ENCODE measurements at places on chromosomes 12 and 14.
A peak's percentile ranks its signal among the peaks of the same experiment; 100 is the strongest.

- no peaks in the 10 kb centered on the region for H3K27me3 ChIP-seq
- peaks cover 33% of the 10 kb centered on the region for H3K4me1 ChIP-seq
- H3K27ac ChIP-seq = peak overlapping the region; percentile 94
- peak; percentile 53 for DNase-seq
- no peaks in the 10 kb centered on the region for H3K36me3 ChIP-seq
Observed at GRCh38 chr12:58920961-58921861, 907 bp upstream of the LRIG3 start.

GRCh38 chr14:92513204-92513965, at the start of gene RIN3:
Gene RIN3 (plus strand): TSS chr14:92513781. CDS start chr14:92513933, 152 bp downstream.
- H3K36me3 ChIP-seq = no peaks in the 10 kb centered on the region
- peak; percentile 38 for DNase-seq
- peaks cover 41% of the 10 kb centered on the region for H3K4me1 ChIP-seq
- H3K4me3 ChIP-seq = peak within 1 kb of the TSS; percentile 82

- no peaks in the 10 kb centered on the region for H3K27me3 ChIP-seq
- H3K4me1 ChIP-seq = no peaks in the 10 kb centered on the region
- H3K36me3 ChIP-seq = no peaks in the 10 kb centered on the region
- no peak overlapping the region for H3K4me3 ChIP-seq
Observed at GRCh38 chr12:8108808-8109398, 14.5 kb upstream of the CLEC4A start.

- H3K27me3 ChIP-seq = no peaks in the 10 kb centered on the region
- H3K4me3 ChIP-seq = no peak overlapping the region
- DNase-seq = no peak
- peaks cover 61% of the 10 kb centered on the region for H3K4me1 ChIP-seq
Observed at GRCh38 chr12:56758728-56759262, 4.3 kb upstream of the HSD17B6 start.

DNA sequence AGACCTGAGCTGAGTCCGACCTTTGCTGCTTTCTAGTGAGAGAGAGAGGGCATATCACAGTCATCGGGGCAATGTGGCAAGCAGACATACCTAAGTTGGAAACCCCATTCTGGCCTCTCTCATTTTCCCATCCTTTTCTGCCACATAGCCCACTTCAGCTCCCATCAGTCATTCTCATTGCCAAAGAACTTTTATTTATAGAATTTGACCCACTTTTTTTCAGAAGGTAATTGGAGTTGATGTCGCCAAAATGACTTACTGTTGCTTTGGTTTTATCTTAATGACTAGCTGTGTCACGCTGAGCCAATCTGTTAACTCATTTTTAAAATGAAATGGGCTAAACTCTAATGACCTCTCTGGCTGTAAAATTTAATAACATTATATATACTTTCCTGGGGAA, 63.9 kb upstream of the RMST start:
- no peak for DNase-seq
- H3K27ac ChIP-seq = no peak overlapping the region

DNA sequence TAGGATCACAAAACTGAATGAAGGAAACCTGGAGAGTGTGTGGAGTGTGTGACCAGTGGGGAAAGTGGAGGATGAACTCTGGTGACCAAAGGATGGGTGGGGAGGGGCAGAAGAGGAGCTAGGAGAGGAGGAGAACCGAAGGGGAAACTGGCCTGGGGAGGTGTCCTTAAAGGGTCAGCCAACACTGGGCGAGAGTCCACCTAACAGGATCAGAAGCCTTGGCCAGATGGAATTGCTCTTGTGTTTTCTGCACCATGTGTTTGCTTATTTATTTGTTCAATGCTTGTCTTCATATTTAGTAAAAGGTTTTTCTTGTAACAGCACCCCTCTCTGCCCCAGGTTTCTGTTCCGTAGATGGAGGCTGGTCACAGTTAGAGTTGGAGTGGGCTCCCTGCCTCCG, 34.5 kb upstream of the ATP23 start:
- H3K4me3 ChIP-seq = no peak overlapping the region
- peaks cover 22% of the 10 kb centered on the region for H3K4me1 ChIP-seq
- no peak overlapping the region for H3K27ac ChIP-seq
- H3K27me3 ChIP-seq = no peaks in the 10 kb centered on the region
- DNase-seq = no peak

GRCh38 chr12:104201238-104202001, 14.2 kb upstream of the TXNRD1 start:
- no peaks in the 10 kb centered on the region for H3K36me3 ChIP-seq
- peaks cover 9% of the 10 kb centered on the region for H3K27me3 ChIP-seq
- DNase-seq = peak; percentile 55
- H3K4me1 ChIP-seq = no peaks in the 10 kb centered on the region

DNA sequence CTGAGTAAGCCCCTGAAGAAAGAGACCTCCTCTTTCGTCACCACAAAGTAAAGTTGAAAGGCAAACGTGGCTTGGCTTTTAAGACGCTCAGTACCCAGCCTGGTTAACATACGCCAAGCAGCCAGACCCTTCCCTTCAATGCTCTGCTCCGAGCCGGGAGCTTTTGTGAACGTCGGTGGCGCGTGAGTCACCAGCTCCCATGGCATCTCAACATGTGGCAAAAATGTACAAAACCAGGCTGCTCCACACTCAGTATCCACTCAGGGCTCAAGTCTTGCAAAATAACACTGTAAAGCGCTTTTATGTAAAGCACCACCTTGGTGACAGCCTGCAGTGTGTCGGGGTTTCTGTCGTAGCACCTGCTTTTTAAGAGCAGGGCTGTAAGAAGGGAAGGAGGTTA, 89.0 kb downstream of the SETD3 start:
- H3K4me1 ChIP-seq = no peaks in the 10 kb centered on the region
- DNase-seq = no peak
- no peaks in the 10 kb centered on the region for H3K27me3 ChIP-seq
- no peak overlapping the region for H3K27ac ChIP-seq
- no peak overlapping the region for H3K4me3 ChIP-seq

GRCh38 chr12:71509705-71510104, 70.1 kb downstream of the LGR5 start:
- peaks cover 62% of the 10 kb centered on the region for H3K36me3 ChIP-seq
- no peak overlapping the region for H3K27ac ChIP-seq
- H3K4me3 ChIP-seq = no peak overlapping the region
- H3K4me1 ChIP-seq = no peaks in the 10 kb centered on the region
- no peaks in the 10 kb centered on the region for H3K27me3 ChIP-seq
- DNase-seq = no peak

- peaks cover 29% of the 10 kb centered on the region for H3K27me3 ChIP-seq
- H3K36me3 ChIP-seq = no peaks in the 10 kb centered on the region
- no peak overlapping the region for H3K4me3 ChIP-seq
- no peak overlapping the region for H3K27ac ChIP-seq
- no peak for DNase-seq
Observed at GRCh38 chr12:46831335-46832129, 5.7 kb upstream of the SLC38A4 start.

DNA sequence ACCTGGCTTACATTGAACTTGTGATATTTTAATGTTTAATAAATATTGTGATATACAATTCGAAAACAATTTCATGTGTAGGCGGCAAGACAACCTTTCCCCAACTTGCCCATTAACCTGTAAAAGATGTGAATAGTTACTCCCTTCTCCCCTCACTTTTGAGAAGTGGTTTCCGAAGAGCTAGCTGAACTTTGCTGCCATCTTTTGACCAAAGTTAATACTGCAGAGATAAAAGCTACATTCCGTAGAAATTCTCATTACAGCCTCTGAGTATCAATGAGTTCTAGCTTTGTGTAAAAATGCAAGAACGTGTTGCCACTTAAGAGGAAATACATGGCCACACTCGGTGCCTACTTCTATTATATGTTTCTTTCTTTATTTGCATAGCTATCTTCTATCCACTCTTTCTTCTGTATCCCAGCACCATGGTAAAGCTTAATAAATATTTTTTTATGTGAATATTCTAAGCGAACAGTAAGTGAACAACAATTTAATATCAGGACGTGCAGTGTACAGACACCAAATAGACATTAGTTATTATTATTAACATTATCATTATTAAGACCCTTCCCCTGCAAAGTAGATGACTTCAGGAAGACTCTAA, 105.1 kb upstream of the TMEM260 start:
- H3K36me3 ChIP-seq = no peaks in the 10 kb centered on the region
- H3K27ac ChIP-seq = no peak overlapping the region
- DNase-seq = peak; percentile 16
- no peaks in the 10 kb centered on the region for H3K4me1 ChIP-seq
- H3K4me3 ChIP-seq = no peak overlapping the region

DNA sequence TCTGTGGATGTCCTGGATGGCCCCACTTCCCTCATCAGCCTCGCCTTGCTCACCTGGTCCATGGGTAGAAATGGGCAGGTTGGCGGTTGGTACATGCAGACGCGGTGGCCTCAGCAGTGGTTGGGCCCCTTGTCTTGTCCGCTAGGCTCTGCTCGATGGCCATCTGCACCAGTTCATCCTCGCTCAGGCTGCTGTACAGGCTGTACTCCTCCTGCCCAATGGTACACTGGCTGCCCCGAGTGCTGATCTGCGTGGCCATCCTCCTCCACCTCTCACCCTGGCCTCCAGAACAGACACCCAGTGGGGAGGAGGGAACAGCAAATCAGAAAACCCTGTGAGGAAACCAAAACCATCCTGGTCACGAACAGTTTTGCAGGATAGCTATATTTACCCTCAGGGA, 12.1 kb downstream of the ASB2 start:
- no peak overlapping the region for H3K4me3 ChIP-seq
- H3K4me1 ChIP-seq = peaks cover 57% of the 10 kb centered on the region
- H3K27ac ChIP-seq = no peak overlapping the region
- 0 out of 2 replicates have a peak, but pooled peaks cover 1% of the 10 kb centered on the region for H3K27me3 ChIP-seq

GRCh38 chr14:104544362-104544961, 35.1 kb upstream of the C14orf180 start:
- no peaks in the 10 kb centered on the region for H3K36me3 ChIP-seq
- H3K4me1 ChIP-seq = no peaks in the 10 kb centered on the region
- no peak overlapping the region for H3K27ac ChIP-seq
- peaks cover 15% of the 10 kb centered on the region for H3K27me3 ChIP-seq

- no peaks in the 10 kb centered on the region for H3K27me3 ChIP-seq
- peaks cover 15% of the 10 kb centered on the region for H3K36me3 ChIP-seq
- H3K27ac ChIP-seq = no peak overlapping the region
- H3K4me3 ChIP-seq = no peak overlapping the region
Observed at GRCh38 chr14:45089813-45090212, 5.9 kb downstream of the PRPF39 start.

DNA sequence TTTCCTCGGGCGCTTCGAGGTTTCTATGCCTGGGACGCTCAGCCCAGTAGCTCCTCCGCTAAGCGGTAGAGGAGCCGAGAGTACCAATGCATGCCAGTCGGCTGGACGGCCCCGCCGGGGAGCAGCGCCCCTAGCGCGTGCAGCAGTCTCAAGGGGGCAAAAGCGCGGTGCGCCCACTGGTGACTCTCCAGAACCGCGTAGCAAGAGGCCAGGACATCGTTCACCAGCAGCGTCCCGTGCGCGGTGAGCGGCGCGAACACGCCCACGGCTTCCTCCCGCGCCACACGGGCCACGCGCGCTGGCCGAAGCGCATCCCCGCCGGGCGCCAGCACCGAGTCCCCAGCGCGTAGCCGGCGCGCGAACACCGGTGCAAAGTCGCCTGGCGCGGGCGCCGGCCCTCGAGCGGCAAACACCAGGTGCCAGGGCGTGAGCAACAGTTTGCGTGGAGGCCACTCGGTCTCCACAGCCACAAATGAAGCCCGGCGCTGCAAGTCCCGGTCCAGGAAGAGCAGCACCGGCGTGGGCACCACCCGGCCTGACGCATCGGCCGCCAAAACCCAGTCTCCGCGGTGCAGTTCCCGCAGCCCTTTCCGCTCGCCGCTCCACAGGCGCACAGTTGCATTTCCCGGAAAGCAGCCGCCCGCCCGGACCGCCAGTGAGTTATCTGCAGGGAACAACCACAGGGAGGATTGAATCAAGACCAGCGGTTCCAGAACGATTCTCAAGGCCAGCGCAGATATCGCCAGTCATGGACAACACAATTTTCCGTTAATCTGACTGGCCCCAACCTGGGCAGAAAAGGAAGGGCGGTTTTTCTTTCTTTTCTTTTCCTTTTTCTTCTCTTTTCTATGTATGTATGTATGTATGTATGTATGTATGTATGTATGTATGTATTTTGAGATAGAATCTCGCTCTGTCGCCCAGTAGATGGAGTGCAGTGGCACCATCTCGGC, 4.5 kb downstream of the DHH start:
- H3K4me3 ChIP-seq = no peak overlapping the region
- peaks cover 52% of the 10 kb centered on the region for H3K4me1 ChIP-seq
- no peak for DNase-seq
- H3K27me3 ChIP-seq = peaks cover 70% of the 10 kb centered on the region

DNA sequence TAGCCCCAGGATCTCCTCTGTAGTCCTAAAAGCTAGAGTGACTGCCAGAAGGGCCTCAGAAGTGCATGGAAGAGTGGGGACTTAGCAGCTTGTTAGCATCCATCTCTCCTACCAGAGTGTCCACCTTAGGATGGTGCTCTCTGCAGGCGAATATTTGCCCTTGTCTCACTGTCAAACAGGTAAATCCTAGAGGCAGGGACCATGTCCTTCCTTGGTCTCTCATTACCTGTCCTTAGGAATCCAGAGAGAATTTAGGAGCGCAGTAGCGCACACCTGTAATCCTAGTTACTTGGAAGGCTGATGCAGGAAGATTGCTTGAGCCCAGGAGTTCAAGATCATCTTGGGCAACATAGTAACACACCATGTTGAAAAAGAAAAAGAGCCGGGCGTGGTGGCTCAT, 21.4 kb downstream of the AGAP2 start:
- peaks cover 61% of the 10 kb centered on the region for H3K36me3 ChIP-seq
- no peaks in the 10 kb centered on the region for H3K27me3 ChIP-seq
- no peak overlapping the region for H3K27ac ChIP-seq
- H3K4me1 ChIP-seq = peaks cover 5% of the 10 kb centered on the region
- no peak overlapping the region for H3K4me3 ChIP-seq

- DNase-seq = no peak
- H3K4me1 ChIP-seq = peaks cover 6% of the 10 kb centered on the region
Observed at GRCh38 chr12:39239490-39240486, 203.1 kb downstream of the KIF21A start.

DNA sequence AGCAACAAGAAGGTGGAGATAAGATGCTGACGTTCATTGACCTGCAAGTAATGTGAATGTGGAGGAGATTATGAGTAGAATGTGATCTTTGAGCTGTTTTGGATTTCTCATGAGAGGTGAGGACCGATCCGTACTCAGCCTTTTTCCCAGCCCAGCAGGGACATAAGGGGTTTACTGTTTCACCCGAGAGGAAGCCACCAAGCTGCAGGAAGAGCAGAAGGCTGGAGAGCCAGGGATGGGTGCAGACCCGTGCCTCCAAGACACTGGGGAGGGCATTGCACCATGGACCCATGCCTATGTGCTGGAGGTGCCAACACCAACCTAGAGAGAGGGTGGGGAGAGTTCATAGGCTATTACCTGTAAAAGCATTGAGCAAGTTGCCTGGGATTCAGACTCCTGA, 206.0 kb upstream of the DIO3 start:
- H3K36me3 ChIP-seq = no peaks in the 10 kb centered on the region
- H3K27ac ChIP-seq = no peak overlapping the region

DNA sequence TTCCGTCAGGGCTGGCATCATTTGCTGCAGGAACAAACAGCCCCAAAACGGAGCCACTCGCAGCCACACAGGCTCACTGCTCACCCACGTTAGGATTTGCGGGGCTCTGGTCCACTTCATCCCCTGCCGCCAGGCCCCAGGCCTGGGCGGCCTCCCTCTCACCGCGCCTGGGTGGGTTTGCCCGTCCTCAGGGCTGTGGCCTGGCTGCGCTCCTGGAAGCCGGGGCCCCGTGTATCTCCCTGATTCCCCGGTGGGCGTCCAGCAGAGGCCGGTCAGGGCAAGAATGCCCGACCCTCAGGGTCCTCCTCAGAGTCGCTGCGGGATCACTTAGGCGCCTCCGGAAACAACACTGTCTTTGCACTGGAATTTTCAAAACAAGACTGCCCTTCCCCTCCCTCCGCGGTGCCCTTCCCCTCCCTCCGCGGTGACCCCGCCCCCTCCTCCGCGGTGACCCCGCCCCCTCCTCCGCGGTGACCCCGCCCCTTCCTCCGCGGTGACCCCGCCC, 15.7 kb upstream of the FBRSL1 start:
- H3K4me1 ChIP-seq = peaks cover 22% of the 10 kb centered on the region
- peaks cover 6% of the 10 kb centered on the region for H3K27me3 ChIP-seq
- DNase-seq = no peak
- H3K4me3 ChIP-seq = no peak overlapping the region
- H3K27ac ChIP-seq = no peak overlapping the region
